ENCODE measurements at places on chromosomes 16 and 17. TPM values are rescaled to one million over a fixed set of nuclear protein-coding genes. Genes with fewer than 3 reads are reported as not detected.

TBC1D3E gene
- not detected for total RNA-seq

CPSF4L gene
- total RNA-seq = not detected

TP53TG3D gene
- total RNA-seq = not detected

GDPD3 gene
- total RNA-seq = 0.47 TPM

OR2C1 gene
- not detected for total RNA-seq

AMFR gene
- 110 TPM for total RNA-seq

GNAO1 gene
- 0.34 TPM for total RNA-seq

GTF3C1 gene
- total RNA-seq = 48.8 TPM

CA4 gene
- not detected for total RNA-seq

UBALD1 gene
- 14.2 TPM for total RNA-seq

HOXB6 gene
- total RNA-seq = 2.2 TPM

B3GNT9 gene
- total RNA-seq = 62.5 TPM

ZNF205 gene
- 10.6 TPM for total RNA-seq

CHRNE gene
- 0.51 TPM for total RNA-seq

NDEL1 gene
- 48.2 TPM for total RNA-seq

KCNH6 gene
- not detected for total RNA-seq

CYGB gene
- total RNA-seq = 24.0 TPM

KRTAP4-1 gene
- not detected for total RNA-seq

TEX14 gene
- 0.17 TPM for total RNA-seq

GLTPD2 gene
- total RNA-seq = not detected

Measured in pericardium fibroblast (primary cell).